Right renal cortex interstitium (tissue), 3 donors: ENCODE measurements at places on chromosomes 3 and 15.
A peak's percentile ranks its signal among the peaks of the same experiment; 100 is the strongest.

GRCh38 chr3:10583798-10584708 lies 78.7 kb upstream of the ATP2B2 start:
- DNase-seq = no peak

GRCh38 chr3:72329354-72329753 lies 518.9 kb downstream of the SHQ1 start:
- DNase-seq = peak; percentile 53

DNA sequence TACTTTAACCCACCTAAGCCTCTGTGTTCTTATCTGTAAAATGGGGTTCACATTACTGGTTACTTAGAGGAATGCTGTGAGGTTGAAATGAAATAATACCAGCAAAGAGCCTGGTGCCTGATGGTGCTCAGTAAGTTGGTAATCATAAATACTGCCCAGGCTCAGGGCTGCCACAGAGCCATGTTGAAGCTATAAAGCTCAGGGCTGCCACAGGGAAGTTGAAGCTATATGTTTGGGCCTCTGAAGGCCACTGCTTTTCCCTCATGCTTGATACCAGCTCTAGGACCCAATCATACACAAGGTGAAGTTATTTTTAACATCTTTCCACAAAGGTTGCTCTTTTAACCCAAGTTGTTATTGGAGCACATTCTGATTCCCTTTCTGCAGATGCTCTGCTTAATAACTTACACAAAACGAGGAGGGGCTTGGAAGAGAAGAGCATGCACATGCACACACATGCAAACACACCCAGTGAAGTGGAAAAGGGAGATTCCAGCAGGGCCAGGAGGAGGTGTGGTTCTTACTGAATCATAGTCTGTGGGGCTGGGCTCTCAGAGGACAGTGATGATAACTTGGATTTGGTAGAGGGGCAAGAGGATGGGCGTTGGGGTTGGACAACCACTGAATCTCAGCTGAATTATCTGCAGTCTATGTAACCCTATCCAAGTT lies 17.4 kb downstream of the PARP14 start:
- DNase-seq = no peak

DNA sequence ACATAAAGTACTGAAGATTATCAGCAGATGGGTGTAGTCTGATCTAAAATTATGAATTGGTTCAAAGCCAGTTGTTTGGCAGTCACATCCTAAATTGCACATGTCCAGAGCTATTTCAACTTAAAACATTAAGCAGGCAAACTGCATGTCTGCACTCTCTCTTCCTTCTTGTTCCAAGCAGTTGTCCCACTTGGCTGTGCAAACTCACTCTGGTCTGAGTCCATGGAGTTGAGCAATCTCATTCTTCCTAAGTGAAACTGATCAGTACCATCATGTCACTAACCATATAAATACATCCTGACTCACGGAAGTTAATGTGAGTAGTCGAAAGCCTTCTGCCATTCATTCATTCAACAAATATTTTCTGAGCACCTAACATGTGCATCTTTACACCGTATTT lies 353.0 kb downstream of the ROBO1 start:
- DNase-seq = no peak

- DNase-seq = no peak
Measured at GRCh38 chr3:72660270-72661114, 187.8 kb downstream of the SHQ1 start.

DNA sequence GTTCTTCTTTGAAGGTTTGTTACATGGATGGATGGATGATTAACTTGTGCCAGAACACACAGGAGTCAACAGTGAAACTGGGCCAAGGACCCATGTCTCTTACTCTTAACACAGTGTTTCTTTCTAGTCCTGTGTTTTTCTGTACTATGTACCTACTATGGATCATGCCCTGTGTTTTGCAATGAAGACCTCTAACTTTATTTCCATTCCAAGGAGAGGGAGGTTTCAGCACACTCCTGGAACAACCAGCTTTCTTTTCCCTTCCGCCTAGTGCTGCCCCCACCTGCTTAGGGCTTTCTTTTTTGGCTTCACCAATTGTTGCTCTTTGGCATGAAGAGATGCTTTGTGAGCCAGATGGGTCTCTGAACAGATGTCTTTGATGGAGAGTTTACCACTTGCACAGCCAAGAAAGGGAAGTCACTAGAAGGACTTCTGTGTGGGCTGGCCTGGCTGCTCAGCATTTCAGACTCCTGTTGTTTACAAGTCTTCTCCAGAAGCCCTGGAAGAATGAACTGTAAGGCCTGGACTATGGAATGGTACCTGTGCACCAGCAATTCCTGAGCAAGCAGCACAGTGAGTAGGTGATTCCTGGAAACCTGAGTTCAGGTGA lies 44.5 kb downstream of the SNAPC5 start:
- no peak for DNase-seq

- no peak for DNase-seq
Measured at GRCh38 chr3:4908433-4909156, 70.6 kb upstream of the BHLHE40 start.

GRCh38 chr3:33063651-33064051 lies 33.3 kb downstream of the GLB1 start:
- no peak for DNase-seq

GRCh38 chr3:87336761-87337160 lies 60.4 kb upstream of the POU1F1 start:
- DNase-seq = no peak

- DNase-seq = no peak
Measured at GRCh38 chr15:89171136-89172072, 50.0 kb downstream of the RLBP1 start.

GRCh38 chr15:30859091-30859874 lies 44.4 kb upstream of the FAN1 start:
- DNase-seq = no peak

DNA sequence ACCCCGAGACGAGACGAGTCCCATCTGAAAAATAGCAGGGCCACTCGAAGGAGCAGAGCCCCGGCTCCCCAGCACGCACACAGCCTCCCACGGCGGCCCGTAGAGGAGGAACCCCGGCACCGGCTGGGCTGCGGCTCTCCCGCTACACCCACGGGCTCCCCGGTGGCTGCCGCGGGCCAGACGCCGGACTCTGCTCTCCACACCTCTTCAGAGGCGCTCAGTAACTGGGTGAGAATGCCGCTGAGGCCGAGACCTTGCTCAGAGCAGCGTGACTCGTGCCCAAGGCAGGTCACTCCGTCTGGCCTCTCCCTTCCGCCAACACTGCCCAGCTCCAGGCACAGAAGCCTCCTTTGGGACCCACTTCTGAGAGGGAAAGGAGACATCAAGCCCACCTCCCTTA lies 34.4 kb downstream of the TNK2 start:
- DNase-seq = no peak

- no peak for DNase-seq
Measured at GRCh38 chr3:188691004-188691403, 480.8 kb upstream of the TPRG1 start.

GRCh38 chr3:28240441-28240840 lies 978 bp upstream of the CMC1 start:
- DNase-seq = no peak

- DNase-seq = no peak
Measured at GRCh38 chr3:50674349-50675178, at the start of gene DOCK3. DOCK3 (plus strand) TSS chr3:50674927; CDS start chr3:50675264, 337 bp downstream.
